ENCODE measurements at places on chromosomes 1 and 21. TPM values are rescaled to one million over a fixed set of nuclear protein-coding genes. Genes with fewer than 3 reads are reported as not detected.

UAP1 gene
- 40.5 TPM for total RNA-seq

MIXL1 gene
- not detected for total RNA-seq

RUNX3 gene
- 1.6 TPM for total RNA-seq

KCND3 gene
- total RNA-seq: 1.7 TPM

WNT2B gene
- 4.4 TPM for total RNA-seq

FAM72D gene
- total RNA-seq: 2.8 TPM

OVAAL gene
- not detected for total RNA-seq

EFCAB14 gene
- 63.6 TPM for total RNA-seq

ADARB1 gene
- total RNA-seq: 5.9 TPM

FBXO2 gene
- 5.9 TPM for total RNA-seq

C4BPA gene
- 0.24 TPM for total RNA-seq

BCL2L15 gene
- 8.4 TPM for total RNA-seq

ADAMTS4 gene
- 1.3 TPM for total RNA-seq

SLC16A4 gene
- 0.44 TPM for total RNA-seq

PRRX1 gene
- 2.9 TPM for total RNA-seq

PTPN22 gene
- total RNA-seq: 1.9 TPM

LORICRIN gene
- total RNA-seq: not detected

GBP2 gene
- 15.9 TPM for total RNA-seq

NFASC gene
- total RNA-seq: 12.2 TPM

LPAR3 gene
- 20.6 TPM for total RNA-seq

BGLAP gene
- 0.28 TPM for total RNA-seq

CDA gene
- 97.6 TPM for total RNA-seq

AGT gene
- 0.12 TPM for total RNA-seq

ASPM gene
- total RNA-seq: 13.4 TPM

CD53 gene
- total RNA-seq: 5.1 TPM

AVPR1B gene
- total RNA-seq: not detected

CASZ1 gene
- 22.8 TPM for total RNA-seq

SDE2 gene
- 9.5 TPM for total RNA-seq

TCHH gene
- total RNA-seq: 0.08 TPM

NCAM2 gene
- not detected for total RNA-seq

BMP8A gene
- not detected for total RNA-seq

TNNI3K gene
- total RNA-seq: not detected

SPRR2F gene
- total RNA-seq: 198 TPM

ZZZ3 gene
- 24.9 TPM for total RNA-seq

OR2T10 gene
- total RNA-seq: not detected

TFF3 gene
- 2.3 TPM for total RNA-seq

SH2D5 gene
- total RNA-seq: 0.64 TPM

S100A7A gene
- 24.6 TPM for total RNA-seq

BMP8B gene
- 0.60 TPM for total RNA-seq

KCNA10 gene
- total RNA-seq: not detected

HCRTR1 gene
- total RNA-seq: not detected

KISS1 gene
- not detected for total RNA-seq

SPRR2E gene
- total RNA-seq: 1,779 TPM

KIF17 gene
- 0.60 TPM for total RNA-seq

TSPEAR gene
- 0.08 TPM for total RNA-seq

PCAT6 gene
- 5.8 TPM for total RNA-seq

KRTAP12-2 gene
- total RNA-seq: not detected

GBP5 gene
- 1.2 TPM for total RNA-seq

SPTA1 gene
- not detected for total RNA-seq

PTGFRN gene
- total RNA-seq: 55.1 TPM

F3 gene
- total RNA-seq: 18.4 TPM
